NB4 (cell line): ENCODE measurements at places on chromosomes 2 and 18.

- DNase-seq = peak; percentile 88
Measured at GRCh38 chr2:120223034-120223912, at the start of gene TMEM185B. Gene TMEM185B, minus strand, starts transcription at chr2:120223400. Its CDS starts 424 bp downstream, at chr2:120222976.

- no peak for DNase-seq
Measured at GRCh38 chr18:7619676-7620075, 52.6 kb downstream of the PTPRM start.

GRCh38 chr2:152598975-152599759 lies 118.1 kb downstream of the PRPF40A start:
- peak; percentile 37 for DNase-seq

DNA sequence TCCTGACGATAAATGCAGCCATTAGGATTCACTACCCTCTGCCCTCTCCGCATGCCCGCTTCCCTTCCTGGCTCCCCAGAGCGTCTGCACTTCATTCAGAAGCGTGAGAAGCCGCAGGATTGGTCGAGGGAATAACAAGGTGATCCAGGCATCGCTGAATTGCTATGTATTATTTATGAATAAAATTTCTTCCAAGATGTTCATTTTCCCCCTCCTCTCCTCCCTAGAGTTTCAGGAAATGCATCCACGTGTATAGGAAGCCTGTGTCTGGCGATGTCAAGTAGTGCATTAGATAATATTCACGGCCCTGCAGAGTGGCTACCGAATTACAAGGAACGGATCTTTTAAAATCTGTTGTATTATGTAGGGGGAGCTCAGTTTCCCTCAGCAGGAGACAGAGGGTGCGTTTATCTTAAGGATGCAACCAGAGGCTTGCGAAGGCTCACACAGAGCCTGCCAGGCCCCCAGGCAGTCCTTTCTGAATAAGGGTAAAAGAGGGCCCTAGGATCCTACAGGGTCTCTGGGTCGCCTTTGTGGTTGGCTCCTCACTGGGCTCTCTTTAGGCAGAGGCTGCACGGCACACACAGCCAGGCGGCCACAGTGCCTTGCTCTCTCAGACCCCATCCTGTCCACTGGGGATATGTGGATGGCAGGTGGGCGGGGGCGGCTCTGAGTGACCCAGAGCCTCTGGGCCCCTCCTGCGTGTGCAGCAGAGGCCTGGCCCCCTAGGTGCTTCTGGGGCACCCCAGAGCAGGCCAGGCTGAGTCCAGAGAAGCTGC lies 224.1 kb upstream of the PXDN start:
- no peak for DNase-seq

- no peak for DNase-seq
Measured at GRCh38 chr2:152046940-152047339, 51.9 kb downstream of the CACNB4 start.

GRCh38 chr2:138499684-138500083 lies 1.9 kb upstream of the SPOPL start:
- no peak for DNase-seq

GRCh38 chr2:160465002-160465401 lies 28.6 kb downstream of the RBMS1 start:
- no peak for DNase-seq

- DNase-seq = peak; percentile 79
Measured at GRCh38 chr2:113116100-113116958, 11.1 kb upstream of the IL1RN start.

- no peak for DNase-seq
Measured at GRCh38 chr18:60358516-60358915, 14.1 kb downstream of the MC4R start.

DNA sequence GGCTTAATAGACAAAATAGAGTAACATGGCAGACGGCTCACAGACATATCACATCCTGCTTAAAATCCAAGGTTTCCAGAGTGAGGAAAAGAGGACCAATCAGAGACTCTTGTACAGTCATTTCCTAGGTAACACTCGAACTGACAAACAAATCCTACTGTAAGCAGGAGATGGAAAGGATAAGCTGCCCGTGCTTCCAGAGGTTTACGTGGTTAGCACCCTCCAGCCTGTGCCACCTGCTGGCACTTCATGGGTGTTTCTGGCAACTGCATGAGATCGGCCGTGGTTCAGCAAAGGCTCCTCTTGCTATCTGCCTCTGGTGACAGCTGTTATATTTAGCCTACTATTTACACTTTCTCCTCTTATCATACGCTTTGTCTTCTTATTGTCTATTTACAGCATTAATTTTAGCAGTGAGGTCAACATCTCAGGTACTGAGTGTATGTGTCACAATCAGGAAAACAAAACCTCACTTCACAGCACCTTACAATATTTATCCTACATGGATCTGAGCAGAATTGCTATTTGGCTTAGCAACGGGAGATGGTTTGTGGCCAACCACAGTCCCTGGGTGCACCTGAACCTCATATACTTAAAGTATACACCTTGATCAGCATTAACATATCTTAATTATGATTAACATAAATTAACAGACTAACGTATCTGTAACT lies 226.9 kb downstream of the TMEM163 start:
- peak; percentile 15 for DNase-seq

- DNase-seq = peak; percentile 83
Measured at GRCh38 chr2:227482638-227483340, 10.8 kb downstream of the AGFG1 start.

DNA sequence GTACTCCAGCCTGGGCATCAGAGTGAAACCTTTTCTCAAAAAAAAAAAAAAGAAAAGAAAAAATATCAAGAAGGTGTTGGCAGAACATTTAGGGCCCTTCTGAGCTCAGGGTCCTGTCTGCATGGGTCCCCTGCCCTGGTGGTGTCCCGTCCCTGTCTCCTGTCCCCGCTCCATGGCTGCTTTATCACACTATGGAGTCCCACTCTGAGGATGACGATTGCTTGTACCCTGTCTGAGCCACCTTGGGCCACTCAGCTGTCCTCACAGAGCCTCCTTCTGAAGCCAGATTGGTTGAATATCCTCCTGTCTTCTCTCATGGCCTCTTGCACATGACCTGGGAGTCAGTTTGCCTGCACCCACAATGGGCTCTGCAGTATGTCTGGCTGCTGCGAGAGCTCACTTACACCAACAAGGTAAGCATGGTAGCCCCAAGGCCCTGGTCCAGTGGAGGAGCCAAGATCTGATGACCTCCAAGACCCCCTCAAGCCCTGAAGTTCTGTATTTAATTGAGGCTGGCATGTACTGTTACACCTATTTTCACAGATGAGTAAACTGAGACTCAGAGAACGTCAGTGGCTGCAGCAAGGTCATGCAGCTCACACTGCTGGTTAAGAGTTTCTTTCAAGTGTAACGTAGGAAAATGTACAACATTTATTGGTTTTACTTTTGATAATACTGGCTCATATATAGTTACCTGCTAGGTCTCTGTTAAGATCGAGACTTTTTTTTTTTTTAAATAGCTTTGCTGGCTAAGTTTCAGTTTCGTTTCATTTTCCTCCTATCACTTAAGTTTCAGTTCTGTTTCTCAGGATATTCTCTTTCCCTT lies 16.9 kb upstream of the ZCCHC2 start:
- peak; percentile 53 for DNase-seq

GRCh38 chr2:229371086-229371485 lies 100.0 kb upstream of the PID1 start:
- no peak for DNase-seq

- DNase-seq = no peak
Measured at GRCh38 chr2:219127037-219127635, 33.5 kb downstream of the NHEJ1 start.

- no peak for DNase-seq
Measured at GRCh38 chr2:156517419-156517818, 81.2 kb downstream of the GPD2 start.

DNA sequence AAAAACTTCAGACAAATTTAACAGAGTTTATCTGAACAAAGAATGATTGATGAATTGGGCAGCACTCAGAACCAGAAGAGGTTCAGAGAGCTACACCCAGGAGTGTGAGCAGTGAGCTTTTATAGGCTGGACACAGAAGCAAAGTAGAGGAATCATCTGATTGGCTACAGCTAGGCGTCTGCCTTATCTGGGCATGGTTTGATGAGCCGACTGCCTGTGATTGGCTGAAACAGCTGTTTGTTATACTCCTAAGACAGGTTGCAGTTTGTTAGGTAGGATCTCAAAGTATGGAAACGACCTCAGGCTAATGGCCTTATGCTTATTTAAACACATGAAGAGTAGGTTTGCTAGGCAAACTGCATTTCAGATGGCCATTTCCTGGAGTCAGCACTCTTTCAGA lies 188.9 kb downstream of the MYO1B start:
- no peak for DNase-seq

GRCh38 chr2:67836866-67837265 lies 225.9 kb downstream of the C1D start:
- no peak for DNase-seq

GRCh38 chr2:61177727-61178549 lies 15.9 kb downstream of the C2orf74 start:
- peak; percentile 67 for DNase-seq

DNA sequence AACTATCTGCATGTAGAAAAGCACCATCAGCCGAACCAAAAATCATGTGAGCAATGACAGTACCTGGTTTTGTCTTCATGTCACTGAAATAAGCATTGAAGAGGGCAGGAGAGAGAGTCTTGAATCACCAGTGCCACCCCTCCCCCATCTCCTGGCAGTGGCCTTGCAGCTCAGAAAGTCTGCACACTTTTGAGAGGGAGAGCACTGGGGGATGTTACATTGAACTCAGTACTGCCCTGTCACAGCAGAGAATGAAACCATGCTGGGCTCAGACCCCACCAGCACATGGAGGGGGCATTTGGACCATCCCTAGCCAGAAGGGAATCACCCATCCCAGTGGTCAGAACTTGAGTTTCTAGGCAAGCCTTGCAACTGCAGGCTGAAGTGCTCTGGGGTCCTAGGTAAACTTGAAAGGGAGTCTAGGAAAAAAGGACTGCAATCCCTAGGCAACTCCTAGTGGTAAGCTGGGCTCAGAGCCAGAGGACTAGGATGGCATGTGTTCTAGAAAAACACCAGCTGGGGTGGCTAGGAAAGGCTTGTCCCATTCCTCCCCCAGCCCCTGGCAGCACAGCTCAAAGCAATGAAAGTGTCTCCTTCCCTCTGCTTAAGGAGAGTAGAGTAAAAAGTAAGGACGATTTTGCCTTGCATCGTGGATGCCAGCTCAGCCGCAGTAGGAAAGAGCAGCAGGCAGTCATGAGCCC lies 259.9 kb upstream of the MYT1L start:
- DNase-seq = no peak

DNA sequence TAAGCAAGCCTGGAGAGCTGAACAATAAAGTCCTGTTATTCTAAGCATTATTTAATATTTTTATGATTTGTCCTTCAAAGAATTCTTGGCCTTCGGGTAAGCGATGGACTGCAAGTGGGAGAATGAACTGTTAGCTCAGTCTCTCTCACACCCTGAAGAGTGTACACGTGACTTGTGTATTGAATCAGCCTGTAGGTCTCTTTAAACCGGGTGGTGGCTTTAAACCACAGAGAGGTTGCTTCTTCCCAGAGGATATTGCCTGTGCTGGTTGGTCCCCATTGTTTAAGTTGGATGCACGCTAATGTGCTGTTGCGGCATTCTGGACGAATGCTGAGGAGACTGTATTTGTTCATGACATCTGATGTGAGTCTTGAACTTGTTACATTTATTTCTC lies 183.3 kb downstream of the LTBP1 start:
- DNase-seq = no peak

- DNase-seq = peak; percentile 81
Measured at GRCh38 chr18:22169011-22169888, at the start of gene GATA6. Gene GATA6, plus strand, starts transcription at chr18:22169589. Its CDS starts 1,556 bp downstream, at chr18:22171145.

DNA sequence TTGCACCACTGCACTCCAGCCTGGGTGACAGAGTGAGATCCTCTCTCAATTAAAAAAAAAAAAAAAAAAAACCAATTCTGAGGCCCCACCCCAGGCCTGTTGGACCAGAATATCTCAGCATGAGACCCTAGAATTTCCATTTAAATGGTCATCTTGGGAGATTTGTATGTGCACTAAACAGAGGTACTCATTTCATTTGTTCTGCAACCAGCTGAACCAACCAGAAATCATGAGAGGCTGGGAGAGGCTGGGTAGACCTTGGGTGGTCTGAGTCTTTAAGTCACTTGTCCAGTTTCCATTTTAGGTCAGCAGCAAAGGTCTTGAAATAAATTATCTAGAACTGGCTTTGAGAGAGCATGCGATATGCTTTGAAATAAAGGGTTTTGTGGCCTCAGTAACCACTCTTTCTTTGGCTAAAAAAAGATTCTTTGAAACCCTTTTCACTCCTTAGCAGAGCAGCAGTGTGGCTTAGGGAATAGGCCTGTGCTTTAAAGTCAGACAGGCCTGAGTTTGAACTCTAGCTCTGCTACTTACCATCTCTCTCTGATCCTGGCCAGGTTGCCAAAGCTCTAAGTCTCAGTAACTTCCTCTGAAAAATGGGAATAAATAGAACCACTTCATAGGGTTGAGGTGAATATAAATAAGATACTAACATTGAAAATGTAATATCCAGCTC lies 52.6 kb downstream of the QPCT start:
- DNase-seq = no peak

DNA sequence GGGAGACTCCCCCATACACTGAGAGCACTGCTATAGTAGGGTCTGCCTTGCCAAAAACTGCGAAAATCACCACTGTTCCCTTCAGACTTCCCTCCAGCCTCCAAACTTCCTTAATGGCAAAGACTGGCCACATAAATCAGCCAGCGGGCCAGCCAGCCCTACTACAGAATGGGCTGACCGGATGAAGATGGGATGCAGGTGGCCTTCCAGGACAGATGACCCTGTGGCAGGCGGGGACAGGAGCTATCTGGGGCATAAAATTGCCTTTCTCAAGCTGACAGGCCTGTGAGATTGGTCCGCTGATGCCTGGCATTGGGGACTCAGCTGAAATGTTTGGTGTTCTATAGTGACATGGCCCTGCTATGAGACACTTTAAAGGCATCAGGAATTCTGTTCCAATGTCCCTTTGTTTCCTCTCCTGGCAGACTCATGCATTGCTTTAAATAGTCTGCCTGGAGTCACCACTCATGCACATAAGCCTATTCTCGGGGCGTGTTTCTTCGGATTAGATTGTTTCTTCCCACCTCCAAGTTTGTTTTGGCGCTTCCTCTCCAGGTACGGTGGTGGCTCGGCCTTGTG lies 135.9 kb downstream of the ALPK2 start:
- no peak for DNase-seq

DNA sequence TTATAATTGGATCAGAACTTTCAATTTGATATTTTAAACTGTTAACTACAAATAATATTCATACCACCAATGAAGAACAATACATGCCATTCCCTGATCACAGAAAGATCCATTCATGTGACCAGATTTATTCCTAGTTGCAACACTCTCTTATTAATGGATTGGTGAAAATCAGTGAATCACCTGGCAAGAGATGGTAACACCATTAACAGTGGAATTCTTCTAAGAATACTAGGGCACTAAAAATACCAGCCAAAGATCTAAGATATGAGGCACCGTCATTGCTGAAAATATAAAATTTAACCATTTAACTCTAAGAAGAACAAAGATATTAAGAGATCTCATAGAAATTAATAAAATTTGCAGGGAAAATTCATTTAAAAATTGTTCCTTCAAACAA lies 58.1 kb downstream of the MAP4K3 start:
- DNase-seq = no peak

GRCh38 chr2:195057001-195057400 lies 600.0 kb upstream of the SLC39A10 start:
- no peak for DNase-seq

GRCh38 chr2:120939595-120940318 lies 204.1 kb downstream of the GLI2 start:
- peak; percentile 46 for DNase-seq

- DNase-seq = no peak
Measured at GRCh38 chr2:226771067-226771466, 28.6 kb downstream of the IRS1 start.

GRCh38 chr18:64695851-64696553 lies 547.1 kb upstream of the LINC00305 start:
- peak; percentile 62 for DNase-seq

GRCh38 chr2:178275600-178275999 lies 81.3 kb downstream of the OSBPL6 start:
- DNase-seq = peak; percentile 28
